ENCODE measurements at places on chromosomes 4 and X. TPM values are rescaled to one million over a fixed set of nuclear protein-coding genes. Genes with fewer than 3 reads are reported as not detected.

MEPE gene
- total RNA-seq, result not detected

SMR3A gene
- total RNA-seq, result not detected

TSPAN6 gene
- total RNA-seq, result 67.5 TPM

EMCN gene
- 44.3 TPM for total RNA-seq

GAGE12E gene
- not detected for total RNA-seq

CCNA2 gene
- total RNA-seq, result 51.3 TPM

PRRG1 gene
- total RNA-seq, result 14.2 TPM

UGT2B17 gene
- not detected for total RNA-seq

SLC34A2 gene
- under 0.01 TPM for total RNA-seq

FDCSP gene
- total RNA-seq, result not detected

DNA sequence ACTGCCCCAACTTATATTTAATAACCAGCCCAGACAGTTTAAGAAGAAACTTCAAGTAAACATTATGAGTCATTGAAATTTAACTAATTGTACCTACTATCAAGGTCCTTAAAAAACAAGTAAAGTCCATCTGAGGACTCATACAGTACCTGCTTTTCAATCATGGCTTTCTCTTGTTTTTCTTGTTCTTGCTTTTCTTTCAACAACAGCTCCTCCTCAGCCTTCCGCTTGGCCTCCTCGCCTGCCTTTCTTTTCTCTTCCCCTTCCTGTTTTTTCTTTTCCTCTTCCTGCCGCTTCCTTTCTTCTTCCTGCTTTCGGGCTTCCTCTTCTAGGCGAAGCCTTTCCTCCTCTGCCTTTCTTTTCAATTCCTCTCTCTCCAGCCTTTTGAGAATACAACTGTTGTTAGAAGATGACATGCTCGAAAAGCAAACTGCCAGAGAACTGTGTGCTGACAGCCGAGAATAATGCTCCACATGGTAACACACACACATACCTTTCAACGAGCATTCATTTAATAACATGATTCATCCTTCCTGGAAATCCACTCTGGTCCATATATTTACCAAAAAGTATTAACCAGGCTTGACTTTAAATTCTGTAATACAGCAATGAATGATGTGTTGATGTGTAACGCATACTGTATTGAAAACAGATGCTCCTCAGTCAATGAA, 25.2 kb upstream of the BCLAF3 start:
- DNase-seq, result peak; percentile 9

GRCh38 chr4:31662951-31663350, 942.8 kb downstream of the PCDH7 start:
- DNase-seq, result no peak

DNA sequence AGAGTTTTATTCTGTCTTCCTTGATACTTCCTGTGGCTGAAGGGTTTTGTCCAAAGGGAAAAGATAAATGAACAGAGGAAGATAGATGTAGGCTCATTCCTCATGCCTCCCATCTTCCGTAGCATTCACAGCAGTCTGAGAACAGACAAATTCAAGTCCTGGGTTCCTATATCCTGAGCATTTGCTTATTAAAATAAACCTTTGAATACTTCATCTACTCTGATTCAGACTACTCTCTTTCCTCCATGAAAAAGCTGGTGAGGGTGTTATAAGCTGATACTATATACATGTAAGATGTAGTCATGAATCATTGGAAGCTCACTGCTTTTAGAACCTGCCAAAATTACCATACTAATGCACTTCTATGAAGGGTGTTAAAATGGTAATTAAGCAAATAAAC, 61.2 kb downstream of the GAB1 start:
- DNase-seq, result no peak

DNA sequence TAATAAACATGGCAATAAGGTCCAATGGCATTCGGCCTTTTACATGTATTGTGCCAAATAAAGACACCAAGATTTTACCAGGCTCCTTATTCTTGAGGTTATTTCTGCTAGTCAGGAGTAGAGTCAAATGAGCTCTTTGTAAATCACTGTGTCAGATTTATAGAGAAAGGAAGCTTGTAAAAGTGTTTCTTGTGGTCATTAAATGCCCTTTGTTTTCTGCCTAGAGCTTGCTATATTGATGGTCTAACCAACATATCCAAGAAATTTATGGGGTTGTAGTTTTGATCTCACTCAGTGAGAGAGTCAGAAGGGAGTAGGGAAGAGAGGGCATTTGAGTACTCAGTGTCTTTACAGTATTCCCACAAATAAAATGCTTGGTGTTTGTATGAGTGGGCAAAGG, 86.2 kb upstream of the FRMPD4 start:
- no peak for DNase-seq

GRCh38 chrX:149641835-149642234, 10.2 kb upstream of the TMEM185A start:
- DNase-seq, result no peak

DNA sequence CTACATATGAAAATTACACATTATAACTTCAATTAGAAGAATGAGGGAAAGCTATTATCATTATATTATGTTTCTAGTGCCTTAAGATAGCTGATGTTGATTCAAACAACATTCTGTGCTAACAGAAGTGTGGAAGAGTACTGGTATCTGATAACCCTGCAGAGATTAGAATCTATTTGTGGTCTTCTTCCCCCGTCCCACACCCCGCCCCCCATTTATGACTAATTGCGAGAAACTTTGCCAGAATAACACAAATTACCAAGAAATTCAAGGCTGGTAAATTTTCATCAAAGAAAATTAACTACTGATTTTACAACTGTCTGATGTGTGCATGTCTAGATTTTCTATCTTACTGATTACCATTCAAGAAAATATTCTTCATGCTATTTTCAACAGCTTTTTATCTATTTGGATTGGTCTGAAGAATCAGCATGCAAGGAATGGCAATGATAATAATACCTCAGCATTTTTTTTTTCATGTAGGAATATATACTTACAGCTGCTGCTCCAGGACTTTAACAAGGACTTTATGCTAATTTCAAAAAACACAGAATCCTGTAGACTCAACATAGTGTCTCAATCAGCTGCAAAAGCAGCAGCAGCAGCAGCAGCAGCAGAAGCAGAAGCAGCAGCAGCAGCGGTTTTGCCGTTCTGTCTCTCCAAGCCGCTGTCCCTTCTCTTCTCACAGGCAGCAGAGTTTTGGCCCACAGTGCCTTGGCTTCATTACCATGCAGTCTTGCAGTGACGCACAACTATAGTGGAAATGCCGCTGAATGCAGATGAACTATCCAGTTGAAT, 126.7 kb downstream of the FRYL start:
- DNase-seq, result peak; percentile 37

DNA sequence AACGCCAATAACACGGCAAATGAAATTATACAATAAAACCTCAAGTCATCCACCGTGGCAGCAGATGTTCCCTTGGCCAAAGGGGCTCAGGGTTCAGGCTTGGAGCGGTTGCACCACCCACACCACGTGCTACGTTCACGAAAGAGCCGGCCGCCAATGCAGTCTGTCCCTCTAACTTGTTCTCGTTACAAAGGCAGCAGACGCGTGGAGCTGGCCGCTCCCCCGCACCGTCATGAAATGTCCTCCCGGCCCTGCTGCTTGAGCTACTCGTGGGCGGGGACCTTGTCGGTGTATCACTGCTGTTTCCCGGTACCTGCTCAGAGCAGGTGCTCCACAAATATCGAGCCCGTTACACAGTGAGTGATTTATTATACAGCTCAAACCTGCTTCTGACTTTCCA, 36.4 kb upstream of the MAN2B2 start:
- no peak for DNase-seq

- peak; percentile 47 for DNase-seq
Measured at GRCh38 chr4:173333658-173334084, 487 bp downstream of the HMGB2 start.

- no peak for DNase-seq
Measured at GRCh38 chrX:623599-624315, 6.8 kb upstream of the SHOX start.

GRCh38 chr4:141810712-141811375, 174.5 kb downstream of the IL15 start:
- DNase-seq, result no peak

DNA sequence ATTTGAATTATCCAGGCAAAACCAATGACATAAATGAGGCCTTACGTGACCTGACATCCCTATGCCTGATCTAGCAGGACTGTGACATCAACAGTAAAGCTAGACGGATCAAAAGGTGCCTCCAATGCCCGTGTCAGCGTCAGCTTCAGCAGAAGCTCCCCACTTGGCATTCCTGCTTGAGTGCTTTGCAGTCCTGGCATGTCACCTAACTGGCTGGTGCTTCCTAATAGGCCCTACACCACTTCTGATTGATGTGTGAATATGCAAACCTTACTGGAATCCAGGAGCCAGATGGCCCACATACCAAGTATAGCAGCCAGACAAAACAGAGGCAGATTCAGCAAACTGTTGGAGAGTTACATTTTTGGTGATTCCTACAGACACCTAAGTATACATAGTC, 224.2 kb downstream of the DMD start:
- DNase-seq, result no peak

DNA sequence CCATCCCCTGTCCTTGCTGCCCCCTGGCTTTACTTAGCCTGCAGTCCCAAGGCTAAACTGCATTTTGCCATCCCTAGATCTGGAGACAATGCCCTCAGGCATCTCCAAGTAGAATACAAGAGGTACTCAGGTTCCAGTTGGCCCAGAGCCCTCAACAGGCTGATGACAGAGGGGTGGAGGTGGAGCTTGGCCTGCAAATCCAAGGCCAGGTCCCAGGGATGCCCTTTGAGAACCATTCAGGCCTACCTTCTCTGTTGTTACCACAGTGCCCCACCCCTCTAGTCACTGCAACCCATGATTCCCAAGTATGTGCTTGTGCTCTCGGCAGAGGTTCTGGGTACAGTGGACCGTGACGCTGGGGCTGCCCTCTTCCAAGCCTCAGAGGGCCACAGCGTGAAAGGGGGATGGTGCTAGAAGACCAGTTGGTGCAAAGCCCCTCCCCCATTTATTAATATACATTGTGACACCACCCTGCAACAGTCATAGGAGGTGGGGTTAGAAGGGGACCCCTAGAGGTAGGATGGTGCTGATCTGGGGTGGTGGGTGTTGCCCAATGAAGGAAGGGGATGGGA, 6.4 kb upstream of the UBA1 start:
- no peak for DNase-seq

GRCh38 chr4:124505211-124505610, 207.3 kb downstream of the ANKRD50 start:
- DNase-seq, result no peak

GRCh38 chr4:137543198-137543597, 10.9 kb upstream of the PCDH18 start:
- no peak for DNase-seq

- no peak for DNase-seq
Measured at GRCh38 chr4:53854991-53855568, 209.3 kb downstream of the CHIC2 start.

GRCh38 chr4:158500054-158500453, 21.6 kb upstream of the RXFP1 start:
- no peak for DNase-seq

GRCh38 chr4:127182687-127183086, 450.1 kb upstream of the INTU start:
- no peak for DNase-seq

DNA sequence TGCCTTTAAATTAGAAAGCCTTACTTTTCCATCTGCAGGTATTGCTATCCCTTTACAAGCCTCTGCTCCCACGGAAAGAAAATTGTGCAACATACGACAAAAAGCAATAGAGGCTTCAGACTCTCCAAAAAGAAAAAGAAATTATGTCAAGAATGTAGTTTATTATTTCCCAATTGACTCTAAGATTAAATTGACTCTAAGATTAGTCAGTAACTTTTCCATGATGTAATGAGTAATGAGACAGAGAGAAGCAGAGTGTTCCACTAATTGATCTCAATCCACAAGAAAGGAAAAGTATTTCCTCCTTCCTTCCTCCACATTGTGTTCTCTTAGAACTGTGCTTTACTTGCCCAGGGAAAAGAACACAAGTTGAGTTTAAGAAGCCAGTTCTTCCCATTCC, 345.7 kb upstream of the HS3ST1 start:
- peak; percentile 61 for DNase-seq

DNA sequence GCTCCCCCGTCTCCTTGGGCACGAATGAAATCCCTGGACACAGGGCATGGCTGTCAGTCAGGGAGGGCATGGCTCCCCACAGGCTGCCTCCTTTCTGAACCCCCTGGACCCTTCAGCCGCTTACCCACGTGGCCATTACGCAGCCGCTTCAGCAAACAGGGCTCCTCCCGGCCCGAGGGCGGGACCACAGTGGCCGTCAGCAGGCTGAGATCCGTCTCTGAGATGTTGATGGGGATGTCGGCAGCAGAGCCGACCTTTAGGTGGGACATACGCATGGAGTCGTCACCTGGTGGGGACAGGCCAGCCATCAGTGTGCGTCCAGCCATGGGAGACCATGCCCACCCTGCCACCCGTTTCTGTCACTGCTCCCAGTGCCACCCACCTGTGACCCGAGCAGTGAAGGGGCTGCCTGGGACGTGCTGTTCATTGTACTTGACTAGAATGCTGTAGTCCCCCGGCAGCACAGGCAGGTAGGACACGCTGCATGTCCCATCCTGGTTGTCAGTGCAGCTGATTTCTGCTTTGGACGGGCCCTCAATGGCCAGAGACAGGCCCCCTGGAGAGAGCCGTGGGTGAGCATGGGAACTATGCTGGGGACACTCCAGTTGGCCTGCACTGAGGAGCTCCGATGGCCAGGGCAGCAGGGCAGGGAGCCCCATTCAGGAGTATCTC, 21.1 kb downstream of the FLNA start:
- DNase-seq, result no peak

DNA sequence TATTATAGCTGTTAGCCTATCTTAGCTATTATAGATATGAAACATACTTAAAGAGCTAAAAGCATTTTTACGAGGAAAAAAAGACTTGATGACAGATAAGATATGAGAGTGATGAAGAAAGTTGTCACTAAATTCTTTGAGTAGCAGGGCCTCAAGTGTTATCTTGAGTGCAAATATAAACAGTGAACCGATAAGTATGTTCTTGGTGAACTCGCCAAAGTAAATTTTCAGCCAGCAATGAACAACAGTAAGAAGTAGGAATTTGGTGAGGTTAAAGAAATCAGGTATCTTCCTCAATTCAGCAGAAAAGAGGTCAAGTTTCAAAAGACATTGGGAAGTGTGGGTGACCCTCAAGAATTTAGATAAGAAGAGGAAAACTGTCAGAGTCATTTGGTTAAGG, 471.8 kb upstream of the FTHL17 start:
- DNase-seq, result no peak

DNA sequence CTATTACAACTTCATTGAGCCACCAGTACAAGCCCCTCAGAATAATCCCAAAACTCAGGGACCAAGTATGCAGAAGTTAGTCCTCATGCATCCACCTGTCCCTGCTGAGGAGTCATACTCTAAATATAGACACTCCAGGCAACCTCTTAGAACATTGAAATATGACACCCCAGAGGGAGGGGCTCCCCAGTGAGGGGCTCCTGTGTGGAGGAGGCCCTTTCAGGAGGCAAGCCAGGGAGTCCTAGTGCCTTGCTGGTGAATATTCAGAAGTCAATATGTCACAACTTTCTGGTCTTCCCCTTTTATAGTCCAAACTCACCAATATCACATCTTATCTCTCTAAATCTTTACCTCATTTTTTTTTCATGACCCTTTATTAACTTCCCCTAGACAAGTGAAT, 1.6 kb upstream of the ARMCX6 start:
- DNase-seq, result no peak

GRCh38 chr4:123555807-123556273, 159.2 kb downstream of the SPRY1 start:
- DNase-seq, result peak; percentile 25

All from dermis microvascular lymphatic vessel endothelial cell (primary cell).